ENCODE measurements at places on chromosomes 3 and 15.

GRCh38 chr3:13125092-13126015 is 52.1 kb upstream of the IQSEC1 start:
- no peak for DNase-seq

DNA sequence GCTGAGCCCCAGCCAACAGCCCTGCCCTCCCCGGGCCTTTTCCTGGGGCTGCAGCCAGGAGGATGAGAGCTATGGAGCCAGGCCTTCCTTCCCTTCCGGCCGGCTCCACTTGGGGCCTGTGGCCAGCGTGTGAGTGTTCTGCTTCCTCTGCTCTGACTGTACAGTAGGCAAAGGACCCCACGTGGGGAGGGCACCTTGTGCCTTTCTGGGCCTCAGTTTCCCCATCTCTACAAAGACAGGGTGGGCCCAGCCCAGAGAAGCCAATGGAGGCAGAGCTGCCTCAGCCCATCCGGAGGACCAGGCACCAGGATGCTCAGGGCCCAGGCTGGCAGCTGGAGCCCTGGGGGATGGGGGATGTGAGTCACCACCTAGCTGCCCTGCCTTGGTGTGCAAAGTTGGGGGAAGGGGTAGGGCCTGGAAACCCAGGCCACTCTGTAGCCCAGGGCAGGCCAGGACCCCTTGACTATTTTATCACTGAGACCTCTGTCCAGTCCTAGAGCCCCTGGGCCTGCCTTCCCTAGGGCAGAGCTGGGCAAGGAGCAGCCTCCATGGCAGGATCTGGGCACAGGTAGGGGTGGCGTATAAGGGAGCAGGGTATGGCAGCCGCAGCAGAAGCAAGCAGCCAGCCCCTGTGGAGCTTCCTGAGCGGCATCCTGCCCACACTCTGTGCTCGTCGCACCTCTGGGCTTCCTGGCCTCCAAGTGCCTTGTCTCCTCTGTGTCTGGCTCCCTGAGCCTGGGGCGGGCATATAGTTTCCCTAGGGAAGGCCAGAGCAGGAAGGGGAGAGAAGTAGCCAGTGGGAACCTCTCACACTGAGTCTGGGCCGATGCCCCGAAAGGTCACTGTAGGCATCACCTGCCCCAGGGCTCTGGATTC is 1.8 kb downstream of the PSTPIP1 start:
- no peak for DNase-seq

DNA sequence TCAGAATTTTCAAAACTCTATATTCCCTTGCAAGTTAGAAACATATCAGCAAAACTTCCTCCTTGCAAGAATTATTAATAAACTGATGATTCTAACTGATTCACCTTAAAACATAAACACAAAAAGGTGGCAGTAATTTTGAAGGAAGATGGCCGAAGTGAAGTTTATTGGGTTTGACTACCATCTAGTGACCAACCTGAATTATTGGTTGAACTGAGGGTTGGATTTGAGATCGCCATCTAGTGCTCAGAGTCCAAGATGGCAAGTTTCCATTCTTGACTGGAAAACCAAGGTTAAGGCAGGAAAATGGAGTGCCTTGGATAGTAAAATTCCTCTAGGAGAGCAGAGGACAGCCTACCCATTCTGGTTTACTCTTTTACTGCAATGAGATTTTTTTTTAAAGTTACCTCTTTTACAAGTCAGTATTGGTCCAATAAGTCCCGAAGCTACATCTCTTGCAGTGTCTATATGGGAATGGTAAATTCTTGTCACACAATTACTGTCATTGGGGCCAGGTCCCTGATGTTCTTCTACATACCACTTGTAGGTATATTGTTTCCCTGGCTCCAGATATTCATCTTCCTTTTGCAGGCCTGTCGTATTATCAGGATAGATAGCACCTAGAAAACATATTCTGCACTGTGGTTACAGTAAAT is 51.6 kb upstream of the CP start:
- DNase-seq = peak; percentile 93

DNA sequence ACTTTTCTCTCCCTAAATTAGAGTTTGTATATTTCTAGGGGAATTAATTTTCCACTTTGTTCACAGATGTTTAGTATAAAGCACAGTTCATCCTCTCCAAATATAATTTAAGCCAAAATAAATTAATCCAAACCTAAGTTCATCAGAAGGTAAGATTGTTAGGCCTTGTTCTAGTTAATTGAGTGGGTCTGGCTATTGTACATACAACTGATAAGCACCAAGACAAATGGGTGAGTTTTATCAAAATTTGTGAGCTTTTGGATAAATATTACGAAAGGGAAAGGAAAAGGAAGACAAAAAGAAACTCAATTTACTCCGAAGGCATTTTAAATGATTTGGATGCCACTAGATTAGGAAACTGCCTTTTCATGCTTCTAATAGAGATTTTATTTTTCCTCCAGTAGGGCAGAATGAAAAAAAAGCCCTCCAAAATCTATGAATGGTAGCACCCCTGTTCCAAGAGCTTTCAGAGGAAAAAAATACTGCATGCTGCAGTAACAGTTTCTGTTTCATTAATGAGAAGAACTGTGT is 304.0 kb downstream of the ZNF385D start:
- no peak for DNase-seq

- DNase-seq = peak; percentile 95
Observed at GRCh38 chr15:55318588-55319494, at the start of the genes PIGB and PIGBOS1. Gene PIGB (plus strand): TSS chr15:55319222. CDS start chr15:55319251, 29 bp downstream. Gene PIGBOS1 (minus strand): TSS chr15:55319123. CDS start chr15:55317792, 1,331 bp downstream.

GRCh38 chr15:77224352-77224751 is 153.4 kb upstream of the TSPAN3 start:
- no peak for DNase-seq

- DNase-seq = no peak
Observed at GRCh38 chr3:135973841-135974240, 8.3 kb downstream of the PPP2R3A start.

GRCh38 chr15:73873889-73874511 is 636 bp downstream of the TBC1D21 start:
- peak; percentile 82 for DNase-seq

- DNase-seq = peak; percentile 81
Observed at GRCh38 chr3:9915254-9916141, 1.4 kb upstream of the IL17RC start.

DNA sequence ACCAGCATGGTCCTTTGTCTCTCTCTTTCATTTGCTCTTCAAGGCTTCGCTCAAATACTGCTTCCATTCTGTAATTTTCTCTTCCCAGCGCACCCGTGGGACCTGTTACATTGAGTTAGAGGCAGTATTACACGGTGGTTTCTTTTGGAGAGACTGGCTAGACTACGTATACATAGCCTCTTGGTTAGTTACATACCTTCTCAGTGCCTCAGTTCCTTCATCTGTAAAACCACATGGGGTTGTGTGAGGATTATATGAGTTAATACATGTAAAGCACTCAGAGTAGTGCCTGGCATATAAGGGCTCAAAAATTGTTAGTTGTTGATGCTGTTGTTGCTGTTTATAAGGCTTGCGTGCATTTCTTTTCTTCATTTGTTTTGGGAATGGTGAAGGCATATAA is 33.8 kb downstream of the UBE2E2 start:
- DNase-seq = no peak

All from GM23338 (cell line).